ENCODE measurements at places on chromosomes 6 and 20.

GRCh38 chr6:149049230-149049629 is 268.3 kb upstream of the TAB2 start:
- DNase-seq, result peak; percentile 77

DNA sequence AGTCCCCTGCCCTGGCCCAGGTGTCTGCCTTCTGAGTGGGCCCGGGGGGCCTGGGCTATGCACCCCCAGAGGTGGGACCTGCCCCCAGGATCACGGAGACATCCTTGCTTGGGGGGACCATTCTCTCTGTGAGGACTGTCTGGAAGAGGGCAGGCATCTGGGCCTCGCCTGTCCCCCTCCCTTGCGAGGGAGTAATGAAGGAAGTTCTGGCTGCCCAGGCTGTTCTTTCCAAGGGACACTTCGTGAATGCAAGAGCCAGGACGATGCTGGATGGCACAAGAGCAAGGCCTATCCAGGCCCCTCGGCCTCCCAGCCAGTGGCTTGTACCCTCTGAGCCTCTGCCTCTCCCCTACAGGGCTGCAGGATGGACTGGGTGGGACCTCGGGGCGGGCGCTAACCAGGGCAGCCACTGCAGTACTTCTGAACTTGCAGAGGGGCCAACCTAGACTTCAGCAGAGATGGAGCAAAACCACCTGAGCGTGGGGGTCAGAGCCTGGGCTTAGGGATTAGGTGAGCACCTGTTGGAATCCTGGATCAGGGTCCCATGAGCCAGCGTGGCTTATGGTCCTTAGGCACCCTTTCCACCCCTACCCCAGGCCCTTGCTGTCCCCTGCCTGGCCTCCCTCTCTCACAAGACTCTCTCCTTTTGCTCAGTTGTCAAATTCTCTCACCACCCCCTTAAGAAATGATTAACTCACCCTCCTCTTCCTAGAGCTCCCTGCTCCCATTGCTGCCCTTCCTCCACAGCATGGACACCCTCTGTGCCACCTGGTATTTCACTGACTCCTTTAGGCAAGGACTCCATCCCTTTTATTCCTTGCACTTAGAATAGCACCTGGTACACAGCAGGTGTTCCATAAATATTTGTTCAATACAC is 53.2 kb downstream of the CTCFL start:
- DNase-seq, result no peak

DNA sequence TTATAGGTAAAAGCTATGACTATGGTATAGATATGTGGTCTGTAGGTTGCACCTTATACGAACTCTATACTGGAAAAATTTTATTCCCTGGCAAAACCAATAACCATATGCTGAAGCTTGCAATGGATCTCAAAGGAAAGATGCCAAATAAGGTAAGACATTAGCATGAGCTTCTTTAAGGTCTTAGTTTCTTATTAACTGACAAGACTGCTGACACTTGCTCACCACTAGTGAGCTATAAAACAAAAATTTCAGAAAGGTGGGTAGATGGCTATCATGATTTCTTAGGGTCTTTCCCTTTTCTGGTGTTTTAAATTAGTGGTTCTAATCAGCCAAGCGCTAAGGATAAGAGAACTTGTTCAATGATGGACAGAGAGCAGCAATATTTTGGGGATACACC is 21.9 kb downstream of the FAM217A start:
- DNase-seq, result no peak

DNA sequence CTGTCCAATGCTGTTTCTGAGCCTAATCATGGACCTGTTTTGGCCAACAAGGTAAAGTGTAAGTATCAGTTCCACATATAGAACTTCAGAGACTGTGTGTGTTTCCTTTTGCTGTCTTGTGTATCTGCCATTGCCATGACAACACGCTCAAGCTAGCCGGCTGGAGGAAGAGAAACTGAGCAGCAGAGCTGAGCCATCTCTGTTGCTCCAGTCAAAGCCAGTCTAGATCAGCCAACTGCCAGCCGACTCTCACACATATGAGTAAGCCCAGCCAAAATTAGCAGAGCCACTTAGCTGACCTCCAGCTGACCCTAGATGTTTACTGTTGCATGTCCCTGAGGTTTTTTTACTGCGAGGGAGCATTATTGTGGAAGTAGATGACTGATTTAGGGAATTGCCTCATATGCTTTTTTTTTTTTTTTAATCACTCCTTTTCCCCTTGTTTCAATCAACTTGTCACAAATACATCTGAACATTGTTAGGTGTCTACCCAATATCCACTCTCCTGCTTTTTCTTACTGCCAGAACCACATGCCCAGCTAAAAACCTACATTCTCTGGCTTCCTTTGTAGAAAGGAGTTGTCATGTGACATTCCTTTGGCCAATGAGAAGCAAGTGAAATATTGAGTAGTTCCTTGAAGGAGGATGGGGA is 304.3 kb upstream of the SUPT3H start:
- DNase-seq, result peak; percentile 69

DNA sequence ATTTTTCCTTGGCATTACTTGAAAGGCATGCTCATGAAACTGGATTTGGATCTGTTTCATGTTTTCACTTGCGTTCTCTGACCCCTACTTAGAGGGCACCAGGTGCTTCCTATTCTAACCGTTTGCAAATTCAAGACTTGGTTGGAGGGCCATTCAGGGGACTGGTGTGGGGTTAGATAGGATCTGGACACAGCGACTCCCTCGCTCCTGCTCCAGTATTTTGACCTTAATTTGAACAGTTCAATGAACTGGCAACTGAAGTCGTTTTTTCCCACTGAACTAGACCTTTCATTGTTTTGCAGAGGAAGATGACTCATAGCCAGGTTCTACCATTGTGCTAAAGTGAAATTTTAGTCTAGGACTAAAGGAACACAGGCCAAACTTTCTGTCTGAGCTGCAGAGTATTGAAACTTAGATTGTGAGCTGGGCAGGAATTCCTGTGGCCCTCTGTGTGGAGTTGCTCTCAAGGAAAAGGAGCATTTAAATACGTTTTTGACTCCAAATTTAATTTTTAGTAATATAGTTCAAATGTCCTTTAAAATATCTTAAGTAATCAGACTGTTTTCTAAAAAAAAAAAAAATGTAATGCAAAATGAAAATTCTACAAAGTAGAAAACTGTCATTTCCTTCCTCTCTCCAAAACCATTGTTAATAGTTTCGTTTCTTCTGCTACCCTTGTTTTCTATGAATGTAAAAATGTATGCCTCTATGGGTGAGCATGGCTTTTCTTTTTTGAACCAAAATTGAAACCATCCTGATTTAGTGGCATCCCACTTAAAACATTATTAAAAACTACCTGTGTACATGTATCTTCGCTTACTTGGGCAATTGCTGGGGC is 64.8 kb downstream of the UTRN start:
- DNase-seq, result peak; percentile 72

Data from ELR (cell line).